ENCODE measurements at places on chromosomes 7 and 10.

DNA sequence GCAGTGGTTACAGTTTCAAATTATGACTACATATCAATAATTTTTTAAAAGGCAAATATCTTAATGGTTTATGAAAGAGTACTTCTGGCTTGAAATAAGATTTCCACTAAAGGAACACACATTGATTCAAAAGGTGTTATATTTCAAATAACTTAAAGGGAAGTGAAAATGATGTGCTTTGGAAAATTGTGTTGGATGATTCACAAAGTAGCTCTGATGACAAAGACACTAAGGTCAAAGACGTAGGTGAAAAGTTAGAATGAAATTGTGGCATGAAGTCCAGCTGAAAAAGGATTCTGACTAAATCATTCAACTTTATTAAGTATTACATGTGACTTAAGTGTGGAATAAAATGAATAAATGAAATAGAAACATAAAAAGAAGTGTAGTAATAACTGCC, 20.8 kb upstream of the OR2A5 start:
- DNase-seq = no peak

DNA sequence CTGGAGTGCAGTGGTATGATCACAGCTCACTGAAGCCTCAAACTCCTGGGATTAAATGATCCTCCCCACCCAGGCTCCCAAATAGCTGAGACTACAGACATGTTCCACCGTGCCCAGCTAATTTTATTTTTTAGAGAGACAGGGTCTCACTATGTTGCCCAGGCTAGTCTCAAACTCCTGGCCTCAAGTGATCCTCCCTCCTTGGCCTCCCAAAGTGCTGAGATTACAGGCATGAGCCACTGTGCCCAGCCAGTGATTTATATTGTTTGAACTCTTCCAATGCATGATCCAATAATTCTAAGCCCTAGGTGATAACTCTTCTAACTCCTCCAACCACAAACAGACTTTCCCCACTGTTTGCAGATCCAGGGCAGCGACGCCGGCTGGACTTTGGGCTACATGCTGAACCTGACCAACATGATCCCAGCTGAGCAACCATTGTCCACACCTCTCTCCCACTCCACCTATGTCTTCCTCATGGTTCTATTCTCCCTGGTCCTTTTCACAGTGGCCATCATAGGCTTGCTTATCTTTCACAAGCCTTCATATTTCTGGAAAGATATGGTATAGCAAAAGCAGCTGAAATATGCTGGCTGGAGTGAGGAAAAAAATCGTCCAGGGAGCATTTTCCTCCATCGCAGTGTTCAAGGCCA, 41.8 kb upstream of the CC2D2B start:
- DNase-seq = no peak

DNA sequence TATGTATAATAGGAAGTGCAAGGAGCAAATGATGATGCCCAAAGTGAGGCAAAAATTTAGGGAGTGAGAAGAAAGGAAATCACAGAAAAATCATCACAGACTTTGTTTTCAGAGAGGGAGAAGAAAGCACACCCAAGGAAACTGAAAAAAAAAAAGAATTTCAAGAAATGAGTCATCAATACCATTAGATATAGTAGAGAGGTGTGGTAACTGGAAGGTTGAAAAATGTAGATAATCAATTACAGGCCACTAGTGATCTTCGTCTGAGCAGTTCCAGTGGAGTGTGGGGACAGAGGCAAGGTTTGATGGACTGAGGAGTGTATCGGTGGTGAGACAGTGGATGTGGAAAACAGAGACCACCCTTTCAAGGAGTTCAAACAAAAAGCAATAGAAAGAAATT, 31.7 kb downstream of the ASB4 start:
- DNase-seq = no peak

DNA sequence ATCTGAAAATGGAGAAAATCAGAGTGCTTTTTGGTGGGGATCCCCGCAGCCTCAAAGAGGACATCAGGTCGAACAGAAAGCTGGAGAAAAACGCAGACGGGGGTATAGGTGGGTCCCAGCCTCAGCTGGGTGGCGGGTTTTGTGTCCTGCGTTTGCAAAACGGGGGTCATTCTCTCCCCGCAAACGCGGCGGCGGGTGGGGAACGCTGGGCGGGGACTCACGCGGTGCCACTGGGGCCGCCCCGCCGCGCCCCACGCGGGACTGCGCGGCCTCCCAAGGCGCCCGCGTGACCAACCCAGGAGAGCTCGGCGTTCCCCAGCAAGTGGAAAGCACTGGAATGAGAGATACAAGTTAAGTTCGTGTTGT, 806 bp upstream of the VIPR2 start:
- no peak for DNase-seq

DNA sequence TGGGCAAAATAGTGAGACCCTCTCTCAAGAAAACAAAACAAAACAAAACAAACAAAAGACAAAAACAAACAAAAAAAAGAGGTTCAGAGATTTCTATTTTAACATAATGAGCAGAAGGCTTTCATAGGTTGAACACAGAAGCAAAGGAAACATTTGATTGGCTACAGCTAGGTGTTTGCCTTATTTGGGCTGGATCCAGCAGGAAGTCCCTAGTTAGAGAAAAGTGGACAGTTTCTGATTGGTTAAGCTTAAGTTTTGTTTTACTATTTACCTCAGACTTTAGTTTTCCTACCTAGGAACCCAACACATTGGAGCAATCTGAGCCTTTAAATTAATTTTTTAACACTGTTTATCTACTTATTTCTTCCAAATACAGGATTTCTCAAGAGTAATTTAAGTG, 566.5 kb upstream of the PCDH15 start:
- DNase-seq = no peak

DNA sequence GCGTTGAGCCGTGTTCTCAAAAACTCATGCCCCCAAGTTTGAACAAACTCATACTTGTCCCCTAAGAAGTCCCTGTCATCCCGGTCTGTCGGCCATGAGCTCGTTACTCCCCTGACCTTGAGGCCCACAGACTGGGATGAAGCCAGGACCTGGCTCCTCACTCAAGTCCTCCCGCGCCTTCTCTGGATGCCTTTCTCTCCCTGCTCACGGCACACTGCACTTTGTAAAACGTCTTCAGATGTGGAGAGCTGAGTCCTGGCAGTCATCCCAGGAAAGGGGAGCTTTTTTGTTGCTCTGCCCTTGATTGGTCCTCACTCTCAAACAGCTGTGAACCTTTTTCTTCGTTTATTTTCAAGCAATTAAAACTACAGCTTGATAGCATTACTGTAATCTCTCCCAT, 110.8 kb downstream of the JAZF1 start:
- no peak for DNase-seq

GRCh38 chr7:157457355-157458253, 120.8 kb downstream of the DNAJB6 start:
- no peak for DNase-seq

- no peak for DNase-seq
These were observed 539.9 kb upstream of the C7orf33 start for GRCh38 chr7:148050492-148051158.

DNA sequence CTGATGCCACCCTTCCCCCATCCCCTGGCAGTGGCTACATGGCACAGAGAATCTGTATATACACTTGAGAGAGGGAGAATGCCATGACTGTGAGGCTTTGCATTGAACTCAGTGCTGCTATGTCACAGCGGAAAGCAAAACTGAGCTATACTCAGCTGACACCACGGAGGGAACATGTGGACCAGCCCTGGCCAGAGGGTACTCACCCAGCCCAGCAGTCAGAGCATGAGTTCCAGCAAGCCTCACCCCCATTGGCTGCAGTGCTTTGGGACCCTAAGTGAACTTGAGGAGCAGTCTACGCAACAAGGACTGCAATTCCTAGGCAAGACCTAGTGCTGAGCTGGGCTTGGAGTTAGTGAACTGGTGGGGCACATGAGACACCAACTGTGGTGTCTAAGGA, 10.3 kb upstream of the AOC1 start:
- DNase-seq = no peak

DNA sequence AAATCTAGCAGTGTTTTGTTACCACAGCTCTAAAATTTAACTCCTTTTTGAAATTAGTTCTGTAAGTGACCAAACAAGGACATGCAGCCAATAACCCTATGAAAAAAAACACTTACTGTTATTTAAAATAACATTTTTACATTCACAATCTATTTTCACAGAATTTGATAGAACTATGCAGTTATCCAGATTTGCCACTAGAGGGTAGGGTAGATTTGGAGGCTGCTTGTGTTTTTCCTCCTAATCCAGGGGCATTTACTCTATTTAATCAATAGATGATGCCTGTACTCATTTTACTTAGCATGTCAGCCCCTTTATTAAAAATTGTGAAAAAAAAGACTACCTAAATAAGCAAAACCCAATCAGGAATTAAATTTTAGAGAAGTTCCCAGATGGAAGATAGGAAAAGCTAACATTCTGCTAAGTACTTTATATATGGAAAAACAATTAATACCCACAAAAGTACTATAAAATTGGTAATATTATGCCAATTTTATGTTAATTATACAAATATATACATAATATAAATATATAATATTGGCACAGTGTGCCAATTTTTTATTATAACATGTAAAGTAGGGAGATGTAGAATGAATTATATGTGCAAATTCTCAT, 18.1 kb upstream of the LIPK start:
- peak; percentile 66 for DNase-seq
